Large intestine (tissue), 12 donors: ENCODE measurements at places on chromosomes 13 and 19. TPM values are rescaled to one million over a fixed set of nuclear protein-coding genes. Genes with fewer than 3 reads are reported as not detected.

GRCh38 chr19:7149956-7150705 is 80.6 kb downstream of the ZNF557 start:
- DNase-seq: no peak
- no peak overlapping the region for H3K4me3 ChIP-seq
- no peak overlapping the region for H3K27ac ChIP-seq
- no peaks in the 10 kb centered on the region for H3K27me3 ChIP-seq
- H3K4me1 ChIP-seq: no peaks in the 10 kb centered on the region

DNA sequence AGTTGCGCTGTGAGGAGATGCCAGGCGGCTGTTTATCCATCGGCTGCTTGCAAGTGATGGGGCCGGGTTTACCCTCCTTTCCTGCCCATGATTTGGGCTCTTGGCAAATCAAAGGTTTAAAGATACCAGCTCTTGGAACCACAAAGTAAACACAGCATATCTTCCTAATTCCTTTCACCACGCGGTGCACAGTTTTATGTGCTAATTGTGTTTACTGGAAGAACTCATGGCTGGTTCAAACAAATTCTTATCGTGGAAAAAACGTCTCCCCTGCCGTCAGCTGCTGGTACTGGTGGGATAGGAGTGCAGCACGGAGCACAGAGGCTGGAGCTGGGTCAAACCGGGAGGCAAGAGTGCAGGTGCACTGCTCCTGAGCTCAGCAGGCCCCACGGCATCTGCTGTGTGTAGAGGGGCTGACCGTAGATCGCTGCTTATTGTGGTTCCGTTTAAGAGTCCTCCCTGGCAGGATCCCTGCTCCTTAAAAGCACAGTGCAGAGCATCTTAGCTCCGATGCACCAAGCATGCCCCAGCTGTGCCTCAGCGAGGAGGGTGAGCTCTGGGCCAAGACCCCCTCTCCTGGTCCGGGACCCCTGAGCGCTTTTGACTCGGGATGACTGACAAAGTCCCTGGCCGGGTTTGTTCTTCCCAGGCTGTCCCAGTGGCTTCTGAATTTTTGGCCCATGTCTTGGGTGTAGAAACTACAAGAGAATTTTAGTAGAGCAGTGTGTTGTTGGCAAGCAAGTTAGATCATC is 51.3 kb upstream of the GAS6 start:
- H3K4me1 ChIP-seq: no peaks in the 10 kb centered on the region
- no peak overlapping the region for H3K4me3 ChIP-seq
- no peak for DNase-seq
- H3K27me3 ChIP-seq: peaks cover 9% of the 10 kb centered on the region
- no peak overlapping the region for H3K27ac ChIP-seq

- no peaks in the 10 kb centered on the region for H3K27me3 ChIP-seq
- H3K27ac ChIP-seq: peak overlapping the region; percentile 65
- H3K4me3 ChIP-seq: no peak overlapping the region
- H3K4me1 ChIP-seq: peaks cover 21% of the 10 kb centered on the region
- DNase-seq: peak; percentile 69
These were observed 28.3 kb upstream of the FFAR2 start for GRCh38 chr19:35419805-35420204.

DNA sequence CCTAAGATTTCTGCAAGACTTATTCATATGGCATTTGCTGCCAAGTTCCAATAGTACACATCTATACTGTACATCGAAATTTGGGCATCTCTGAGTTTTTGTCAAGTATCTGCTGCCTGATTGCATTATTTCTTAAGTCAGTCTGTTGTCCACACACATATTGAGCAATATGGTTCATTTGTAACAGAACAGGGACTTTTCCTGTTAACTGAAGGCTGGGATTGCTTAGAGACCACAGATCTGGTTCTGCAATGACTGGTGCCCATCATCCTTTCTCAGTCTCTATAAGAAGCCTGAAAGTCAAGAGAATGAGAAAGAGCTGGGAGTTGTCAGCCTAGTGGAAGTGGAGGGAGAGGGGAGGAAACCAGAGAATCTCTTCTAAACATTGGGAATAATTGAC is 22.5 kb upstream of the MYCBP2 start:
- H3K27ac ChIP-seq: no peak overlapping the region
- H3K4me3 ChIP-seq: no peak overlapping the region
- H3K36me3 ChIP-seq: no peaks in the 10 kb centered on the region
- H3K27me3 ChIP-seq: no peaks in the 10 kb centered on the region
- DNase-seq: no peak

Gene OVOL3
- 0.09 TPM for polyA plus RNA-seq

- H3K4me3 ChIP-seq: no peak overlapping the region
- H3K36me3 ChIP-seq: no peaks in the 10 kb centered on the region
- H3K4me1 ChIP-seq: no peaks in the 10 kb centered on the region
- no peak overlapping the region for H3K27ac ChIP-seq
- no peaks in the 10 kb centered on the region for H3K27me3 ChIP-seq
These were observed 2.2 kb downstream of the FFAR1 start for GRCh38 chr19:35349614-35350521.

GRCh38 chr13:30908416-30908980 is 2.4 kb downstream of the MEDAG start:
- no peak for DNase-seq

- DNase-seq: no peak
- H3K4me3 ChIP-seq: no peak overlapping the region
These were observed 6.4 kb downstream of the NUDT15 start for GRCh38 chr13:48043789-48044503.

Gene MBD3L1
- not detected for polyA plus RNA-seq

Gene BICRA
- 11.9 TPM for polyA plus RNA-seq

DNA sequence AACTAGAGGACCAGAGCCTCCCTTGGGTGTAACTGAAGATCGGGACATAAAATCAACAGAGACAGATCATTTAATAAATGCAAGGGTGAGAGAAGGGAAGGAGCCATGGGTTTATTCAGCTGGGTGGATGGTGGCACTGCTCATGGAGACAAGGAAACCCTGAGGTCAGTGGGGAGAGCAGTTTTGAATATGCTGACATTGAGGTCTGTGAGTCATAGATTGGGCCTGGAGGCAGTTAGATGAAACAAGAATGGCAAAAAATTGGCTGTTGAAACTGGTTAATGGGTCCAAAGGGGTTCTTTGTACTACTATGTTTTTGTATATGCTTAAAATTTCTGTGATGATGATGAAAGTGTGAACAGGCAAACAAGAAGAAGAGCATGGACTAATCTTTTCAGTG is 5.1 kb upstream of the GTF3A start:
- H3K4me3 ChIP-seq: no peak overlapping the region
- no peak overlapping the region for H3K27ac ChIP-seq
- H3K4me1 ChIP-seq: peaks cover 4% of the 10 kb centered on the region
- H3K36me3 ChIP-seq: no peaks in the 10 kb centered on the region
- no peaks in the 10 kb centered on the region for H3K27me3 ChIP-seq

GRCh38 chr13:83958531-83958930 is 76.3 kb upstream of the SLITRK1 start:
- DNase-seq: no peak
- H3K27me3 ChIP-seq: no peaks in the 10 kb centered on the region
- H3K4me3 ChIP-seq: no peak overlapping the region
- no peaks in the 10 kb centered on the region for H3K36me3 ChIP-seq
- no peak overlapping the region for H3K27ac ChIP-seq

Gene CEACAM7
- 0.09 TPM for polyA plus RNA-seq

Gene CYP2A6
- 0.07 TPM for polyA plus RNA-seq

Gene ABCC4
- polyA plus RNA-seq: 15.1 TPM

DNA sequence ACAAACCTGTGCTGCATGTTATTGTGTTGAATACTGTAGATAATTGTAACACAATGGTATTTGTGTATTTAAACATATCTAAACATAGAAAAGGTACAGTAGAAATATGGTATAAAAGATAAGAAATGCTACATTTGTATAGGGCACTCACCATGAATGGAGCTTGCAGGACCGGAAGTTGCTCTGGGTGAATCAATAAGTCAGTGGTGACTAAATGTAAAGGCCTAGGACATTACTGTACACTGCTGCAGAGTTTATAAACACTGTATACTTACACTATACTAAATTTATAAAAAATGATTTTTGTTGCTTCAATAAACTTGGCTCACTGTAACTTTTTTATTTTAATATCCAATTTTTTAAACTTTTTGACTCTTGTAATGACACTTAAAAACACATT is 34.4 kb downstream of the LMO7 start:
- H3K4me3 ChIP-seq: no peak overlapping the region
- H3K4me1 ChIP-seq: no peaks in the 10 kb centered on the region
- H3K27ac ChIP-seq: no peak overlapping the region
- DNase-seq: no peak

DNA sequence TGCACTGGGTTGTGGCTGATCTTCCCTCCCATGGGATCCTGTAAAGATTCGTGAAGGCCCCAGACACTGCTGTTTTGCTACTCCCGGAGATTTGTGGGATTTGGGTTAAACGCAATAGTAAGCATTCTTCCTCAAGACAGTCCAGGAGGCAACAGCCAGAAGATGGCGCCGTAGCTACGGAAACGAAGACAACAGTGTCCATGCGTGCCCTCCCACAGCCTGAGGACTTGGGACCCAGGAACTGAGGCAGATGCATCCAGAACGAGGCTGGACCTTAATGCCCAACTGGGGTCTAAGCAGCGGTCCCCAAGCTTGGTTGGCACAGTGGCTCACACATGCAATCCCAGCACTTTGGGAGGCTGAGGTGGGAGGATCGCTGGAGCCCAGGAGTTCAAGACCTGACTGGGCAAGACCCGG is 57.6 kb upstream of the ZNF507 start:
- H3K36me3 ChIP-seq: no peaks in the 10 kb centered on the region
- H3K4me3 ChIP-seq: no peak overlapping the region
- H3K27ac ChIP-seq: no peak overlapping the region
- peak; percentile 56 for DNase-seq

- DNase-seq: peak; percentile 92
- H3K27me3 ChIP-seq: no peaks in the 10 kb centered on the region
- H3K4me3 ChIP-seq: peak overlapping the region; percentile 42
- H3K36me3 ChIP-seq: peaks cover 4% of the 10 kb centered on the region
- peaks cover 70% of the 10 kb centered on the region for H3K4me1 ChIP-seq
These were observed 7.0 kb upstream of the REXO1 start for GRCh38 chr19:1855040-1855827.

Gene ZNF415
- polyA plus RNA-seq: 38.0 TPM

Gene TNPO2
- polyA plus RNA-seq: 49.2 TPM

GRCh38 chr19:29538146-29538545 is 12.4 kb downstream of the VSTM2B start:
- H3K4me3 ChIP-seq: no peak overlapping the region
- no peaks in the 10 kb centered on the region for H3K4me1 ChIP-seq
- no peak overlapping the region for H3K27ac ChIP-seq
- H3K36me3 ChIP-seq: peaks cover 17% of the 10 kb centered on the region
- DNase-seq: no peak

Gene GARIN5A
- 2.7 TPM for polyA plus RNA-seq
